ENCODE measurements at places on chromosomes 12 and 14. TPM values are rescaled to one million over a fixed set of nuclear protein-coding genes. Genes with fewer than 3 reads are reported as not detected.

Gene B3GNT4
- total RNA-seq = 1.0 TPM

DNA sequence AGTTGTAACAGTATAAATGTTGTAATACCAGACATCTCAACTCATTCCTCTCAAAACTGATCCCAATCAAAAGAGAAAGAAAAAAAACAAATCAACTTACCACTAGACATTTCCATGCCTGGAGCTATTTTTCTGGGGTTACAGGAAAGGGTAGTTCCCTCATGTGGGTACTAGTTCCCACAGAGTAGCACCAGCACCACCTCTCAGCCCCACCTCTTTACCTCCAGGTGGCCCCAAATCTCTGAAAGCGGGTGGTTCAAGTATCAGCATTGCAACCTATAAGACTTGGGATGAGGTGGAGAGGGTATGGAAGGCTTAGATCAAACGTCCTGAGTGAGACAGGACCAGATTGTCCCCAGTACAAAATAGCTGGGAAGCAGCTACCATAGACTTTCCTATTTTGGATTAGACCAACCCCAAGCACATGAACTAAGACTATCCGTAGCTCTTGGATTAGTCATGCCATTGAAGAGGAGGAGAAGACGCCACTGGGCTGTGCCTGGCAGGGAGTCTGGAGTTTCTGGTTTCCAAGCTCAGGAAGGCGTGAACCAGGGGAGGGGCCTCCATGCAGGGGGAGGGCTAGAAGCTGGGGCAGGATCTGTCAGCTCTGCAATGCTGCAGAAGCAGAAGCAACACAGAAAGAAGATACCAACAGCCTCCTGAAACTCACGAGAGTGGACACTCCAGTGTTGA is at the start of gene SLC39A2:
Gene SLC39A2 (plus strand): TSS at position 620 of the 693 bp plus-strand sequence. CDS start 154 bp downstream, outside the sequence.
- DNase-seq = no peak

GRCh38 chr14:40697231-40697630 is 909.4 kb upstream of the LRFN5 start:
- DNase-seq = no peak

DNA sequence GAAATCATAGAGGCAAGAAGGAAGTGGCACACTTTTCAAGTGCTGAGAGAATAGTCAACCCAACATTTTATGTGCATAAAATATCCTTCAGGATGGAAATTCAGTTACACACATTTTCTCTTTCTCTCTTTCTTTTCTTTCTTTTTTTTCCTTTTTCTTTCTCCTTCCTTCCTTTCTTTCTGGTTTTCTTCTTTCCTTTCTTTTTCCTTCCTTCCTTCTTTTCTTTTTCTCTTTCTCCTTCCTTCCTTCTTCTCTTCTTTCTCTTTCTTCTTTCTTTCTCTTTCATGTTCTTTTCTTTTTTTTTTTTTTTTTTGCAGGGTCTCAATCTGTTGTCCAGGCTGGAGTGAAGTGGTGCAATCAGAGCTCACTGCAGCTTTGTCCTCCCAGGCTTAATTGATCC is 38.7 kb upstream of the OR5AU1 start:
- no peak for DNase-seq

Gene SLC25A47
- not detected for total RNA-seq

DNA sequence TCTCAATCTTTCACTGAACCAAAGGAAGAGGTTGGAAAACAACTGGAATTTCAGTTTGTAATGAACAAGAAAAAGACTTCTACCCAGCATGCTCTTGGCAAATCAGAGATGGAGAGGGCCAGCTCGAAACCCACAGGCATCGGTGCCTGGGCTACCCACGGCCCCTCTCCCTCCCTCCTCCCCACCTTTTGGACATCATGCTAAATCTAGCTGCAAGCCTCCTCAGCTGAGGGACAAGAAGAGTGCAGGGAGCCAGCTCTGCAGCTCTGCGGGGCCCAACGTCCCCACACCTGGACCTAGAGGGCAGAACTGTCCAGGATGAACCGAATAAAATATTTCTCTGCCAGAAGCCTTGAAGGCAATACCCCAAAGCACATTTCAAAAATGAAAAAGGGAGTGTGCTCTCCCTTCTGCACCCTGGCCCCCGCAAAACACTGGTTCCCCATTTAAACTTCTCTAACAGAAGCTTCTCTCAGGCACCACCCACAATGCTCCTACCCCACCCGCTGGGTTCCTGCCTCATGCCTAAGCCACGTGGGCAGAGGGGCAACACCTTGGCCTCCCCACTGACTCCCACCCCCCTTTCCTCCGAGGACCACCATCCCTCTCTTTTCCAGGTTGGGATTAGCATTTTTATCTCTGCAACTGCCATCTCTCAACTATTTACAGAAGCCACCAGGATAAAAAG is 8.2 kb downstream of the CAMKK2 start:
- DNase-seq = no peak

GRCh38 chr12:95181103-95181502 is 36.2 kb downstream of the FGD6 start:
- DNase-seq = no peak

Gene PRKCH
- 13.4 TPM for total RNA-seq

Gene CLEC9A
- total RNA-seq = not detected
